Activated T-cell treated with anti-CD3 and anti-CD28 coated beads, Interleukin-2, amount 50 U/mL, for 24 hours (primary cell): ENCODE measurements at places on chromosomes 5 and 9.

DNA sequence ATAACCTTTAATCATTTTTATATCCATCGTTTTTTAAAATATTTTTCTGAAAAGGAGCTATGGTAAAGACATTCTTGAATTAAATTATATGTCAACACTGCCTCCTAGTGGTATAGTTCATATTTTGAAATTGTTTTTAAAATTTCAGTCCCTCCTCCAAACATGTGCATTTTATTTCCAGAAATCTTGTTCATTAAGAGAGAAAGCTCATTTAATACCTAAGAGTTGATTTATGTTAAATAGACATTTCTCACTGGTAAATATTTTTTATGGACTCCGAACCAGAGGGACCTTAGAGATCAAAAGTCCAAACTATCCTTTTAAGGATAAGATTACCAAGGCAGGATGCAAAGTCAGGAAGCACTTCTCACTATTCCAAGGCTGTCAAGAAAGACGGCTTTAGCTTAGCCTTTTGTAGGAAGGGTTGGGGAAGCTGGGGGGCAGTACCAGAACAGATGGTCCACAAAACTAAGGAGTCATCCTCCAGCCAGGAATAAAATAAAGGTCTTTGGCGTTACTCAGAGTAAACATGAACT lies 21.6 kb downstream of the BHMT start:
- DNase-seq = no peak

- no peak for DNase-seq
Measured at GRCh38 chr5:144356489-144356888, 185.8 kb downstream of the KCTD16 start.

- no peak for DNase-seq
Measured at GRCh38 chr5:164422400-164422799, 917.0 kb downstream of the MAT2B start.

GRCh38 chr5:174317256-174317894 lies 271.9 kb downstream of the NSG2 start:
- DNase-seq = no peak

DNA sequence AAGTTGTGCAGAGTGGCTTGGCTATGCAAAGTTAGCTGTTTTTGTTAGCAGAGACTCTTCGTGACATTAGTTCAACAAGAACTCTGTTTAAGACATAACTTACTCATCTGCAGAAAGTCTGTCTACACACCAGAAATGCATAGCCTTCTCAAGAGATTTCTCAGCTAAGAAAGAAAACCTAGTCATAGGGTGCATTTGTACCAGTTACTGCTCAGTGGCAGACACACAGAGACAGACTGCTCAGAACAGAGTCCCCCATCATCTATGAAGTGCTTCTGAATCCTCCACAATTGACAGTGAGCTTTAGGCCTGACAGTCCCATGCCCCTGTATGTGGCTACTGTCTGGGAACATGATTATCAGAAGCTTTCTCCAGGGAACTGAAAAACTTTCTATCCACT lies 56.1 kb upstream of the IFNK start:
- no peak for DNase-seq

DNA sequence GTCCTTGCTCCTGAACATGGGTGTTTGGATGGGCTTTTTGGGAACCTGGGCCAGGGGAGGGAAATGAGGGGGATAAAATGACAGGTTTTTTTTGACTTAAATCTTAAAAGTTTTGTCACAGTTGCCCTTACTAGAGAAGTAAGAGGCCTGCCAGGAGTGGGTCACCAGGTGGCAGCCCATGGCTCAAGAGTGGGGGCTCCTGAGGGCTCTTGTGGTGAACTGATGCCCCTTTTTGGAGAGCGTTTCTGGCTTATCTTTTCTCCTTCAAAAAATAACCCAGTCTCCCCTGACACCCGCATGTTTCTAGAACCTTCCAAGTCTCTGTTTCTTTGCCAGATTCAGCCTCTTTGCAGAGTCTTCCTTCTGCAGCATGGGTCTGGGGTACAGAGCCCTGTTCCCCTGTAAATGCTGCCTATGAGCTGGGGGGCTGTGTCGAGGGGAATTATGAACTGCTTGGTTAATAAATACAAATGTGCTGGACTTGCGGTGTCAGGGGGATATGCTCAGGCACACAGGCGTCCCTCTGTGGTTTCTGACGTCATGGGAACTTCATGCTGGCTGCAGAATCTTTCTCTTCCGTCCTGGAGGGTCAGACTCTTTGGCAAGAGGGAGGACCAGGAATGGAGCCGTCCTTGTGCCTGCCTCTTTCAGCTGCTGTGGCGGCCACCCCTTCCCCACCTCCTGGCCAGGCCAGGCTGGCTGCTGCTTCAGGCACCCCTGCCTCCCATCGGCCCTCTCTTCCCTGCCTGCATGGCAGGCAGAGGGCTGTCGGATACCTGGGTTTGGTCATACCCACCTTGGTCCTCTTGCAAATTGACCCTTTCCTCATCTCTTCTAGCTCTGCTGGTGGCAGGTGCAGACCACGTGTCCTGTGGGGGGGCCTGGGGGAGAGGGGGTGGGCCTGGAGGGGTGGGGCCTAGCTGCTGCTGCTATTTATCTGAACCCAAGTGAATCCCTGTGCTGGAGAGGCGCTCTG lies 30.1 kb downstream of the PTPA start:
- DNase-seq = peak; percentile 44

DNA sequence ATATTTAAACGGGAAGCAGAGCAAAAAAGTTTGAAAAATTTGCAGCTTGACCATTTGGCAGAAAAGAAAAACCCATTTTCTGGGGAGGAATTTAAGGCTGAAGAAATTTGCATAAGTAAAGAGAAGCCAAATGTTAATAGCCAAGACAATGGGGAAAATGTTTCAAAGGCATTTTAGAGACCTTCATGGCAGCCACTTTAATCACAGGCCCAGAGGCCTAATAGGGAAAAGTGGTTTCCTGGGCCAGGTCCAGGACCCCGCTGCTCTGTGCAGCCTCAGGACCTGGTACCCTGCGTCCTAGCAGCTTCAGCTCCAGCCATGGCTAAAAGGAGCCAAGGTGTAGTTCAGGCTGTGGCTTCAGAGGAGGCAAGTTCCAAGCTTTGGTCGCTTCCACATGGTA lies 507.3 kb downstream of the SLCO4C1 start:
- no peak for DNase-seq

DNA sequence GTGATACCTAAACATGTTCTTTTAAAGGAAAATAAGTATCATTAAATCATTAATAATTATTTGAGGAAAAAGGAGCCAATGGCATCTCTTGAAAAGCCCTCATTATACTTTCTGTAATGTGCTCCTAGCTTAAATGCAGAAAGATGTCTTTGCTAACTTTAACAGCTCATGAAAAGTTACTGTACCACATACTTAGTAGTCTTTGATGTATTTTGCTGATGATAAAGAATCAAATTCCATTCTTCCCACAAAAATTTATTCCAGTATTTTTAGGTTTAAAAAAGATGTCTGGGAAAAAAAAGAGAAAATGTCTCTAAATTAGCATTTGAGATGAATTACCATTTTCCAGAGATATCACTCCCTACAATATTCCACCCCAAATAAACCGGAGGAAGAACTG lies 112.5 kb downstream of the PPP2R2B start:
- DNase-seq = no peak

- DNase-seq = no peak
Measured at GRCh38 chr9:25994605-25995004, 316.4 kb upstream of the TUSC1 start.

DNA sequence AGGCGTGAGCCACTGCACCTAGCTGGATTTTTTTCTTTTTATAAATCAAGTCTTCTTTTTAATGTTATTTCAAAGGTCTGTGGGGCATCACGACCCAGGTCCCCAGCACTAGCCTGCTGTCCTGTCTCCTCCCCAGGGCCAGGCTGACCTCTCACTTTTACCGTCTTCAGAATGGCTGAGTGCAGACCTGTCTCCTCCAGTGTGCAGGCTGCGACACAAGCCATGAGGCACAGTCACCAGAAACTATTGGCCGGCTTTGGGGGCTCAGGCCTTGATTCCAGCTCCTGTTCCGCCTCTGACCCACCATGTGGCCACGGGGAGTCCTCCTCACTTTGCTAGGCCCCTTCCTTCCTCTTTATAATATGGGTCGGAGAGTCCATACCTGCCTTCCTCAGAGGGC lies 46.6 kb upstream of the NEURL1B start:
- DNase-seq = no peak

DNA sequence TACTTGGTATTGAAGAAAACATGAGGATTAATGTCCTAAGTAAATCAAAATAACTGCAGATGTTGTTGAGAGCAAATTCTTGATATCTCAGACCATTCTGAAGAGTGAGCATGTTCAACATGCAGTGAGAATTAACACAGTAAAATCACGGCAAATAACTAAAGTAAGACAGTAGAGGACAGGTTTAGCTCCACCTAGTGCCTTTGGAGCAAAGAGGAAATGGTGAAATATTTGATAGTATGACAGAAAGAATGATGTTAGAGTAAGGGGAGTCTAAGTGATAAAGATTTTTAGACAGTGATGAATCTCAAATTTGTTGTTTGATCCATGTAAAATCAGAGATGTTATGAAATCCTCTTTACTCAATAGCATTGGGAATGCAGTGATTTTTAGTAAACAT lies 424.2 kb downstream of the TMEM161B start:
- DNase-seq = no peak

GRCh38 chr5:159697530-159697929 lies 218.8 kb upstream of the ADRA1B start:
- DNase-seq = no peak

DNA sequence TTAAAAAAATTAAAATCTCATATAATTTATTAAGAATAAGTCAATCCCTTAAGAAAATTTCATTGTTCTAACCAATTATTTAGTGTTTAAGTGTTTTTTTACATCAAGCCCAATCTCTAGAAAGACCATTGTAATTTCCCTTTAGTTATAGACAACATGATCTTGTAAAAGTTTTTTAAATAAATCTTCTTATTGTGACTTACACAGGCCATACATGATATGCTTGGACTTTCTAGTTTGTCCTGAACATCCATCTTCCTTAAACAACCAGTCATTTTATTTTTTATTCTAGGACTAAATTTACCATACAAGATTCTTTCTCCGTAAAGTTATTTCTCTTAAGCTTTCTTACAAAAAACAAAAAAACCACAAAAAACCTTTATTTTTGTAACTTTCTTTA lies 126.5 kb upstream of the MAST4 start:
- DNase-seq = no peak

- no peak for DNase-seq
Measured at GRCh38 chr9:126456441-126457174, 130.0 kb downstream of the MVB12B start.

DNA sequence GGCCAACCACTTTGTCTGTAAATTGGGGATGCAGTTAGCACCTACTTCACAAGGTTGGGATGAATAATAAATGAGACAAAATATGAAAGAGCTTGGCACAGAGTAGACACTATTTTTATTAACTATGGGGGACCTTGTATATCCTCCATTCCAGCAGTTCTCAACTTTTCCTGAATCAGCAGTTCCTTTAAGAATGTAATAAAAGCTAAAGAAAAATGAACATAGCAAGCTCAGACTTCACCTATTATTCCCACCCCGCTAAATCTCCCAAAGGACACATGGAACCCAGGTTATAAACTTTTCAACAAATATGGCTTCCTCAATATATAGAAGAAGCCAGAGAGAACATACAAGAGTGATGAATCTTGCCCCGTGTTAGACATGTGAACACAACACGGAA lies 32.0 kb upstream of the TTC1 start:
- DNase-seq = no peak

DNA sequence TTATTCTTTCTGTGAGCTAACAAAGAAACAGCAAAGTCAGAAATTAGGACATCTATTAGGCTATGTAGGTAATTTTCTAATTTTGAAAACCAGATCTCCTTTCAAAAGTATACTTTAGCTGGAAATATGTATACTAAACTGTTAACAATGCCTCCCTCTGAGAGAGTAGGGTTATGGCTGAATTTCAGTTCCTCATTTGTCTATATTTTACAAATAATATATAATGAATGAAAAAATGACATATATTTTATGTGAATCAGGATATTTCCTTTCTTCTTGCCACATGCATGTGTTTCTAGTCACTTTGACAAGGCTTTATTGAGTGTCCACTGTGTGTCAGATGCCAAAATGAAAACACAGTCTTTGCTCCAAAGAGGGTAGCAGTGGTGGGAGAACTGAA lies 15.4 kb downstream of the HACD4 start:
- no peak for DNase-seq
